Naive thymus-derived CD8-positive, alpha-beta T cell (primary cell): ENCODE measurements at places on chromosomes 2 and 18. TPM values are rescaled to one million over a fixed set of nuclear protein-coding genes. Genes with fewer than 3 reads are reported as not detected.

DNA sequence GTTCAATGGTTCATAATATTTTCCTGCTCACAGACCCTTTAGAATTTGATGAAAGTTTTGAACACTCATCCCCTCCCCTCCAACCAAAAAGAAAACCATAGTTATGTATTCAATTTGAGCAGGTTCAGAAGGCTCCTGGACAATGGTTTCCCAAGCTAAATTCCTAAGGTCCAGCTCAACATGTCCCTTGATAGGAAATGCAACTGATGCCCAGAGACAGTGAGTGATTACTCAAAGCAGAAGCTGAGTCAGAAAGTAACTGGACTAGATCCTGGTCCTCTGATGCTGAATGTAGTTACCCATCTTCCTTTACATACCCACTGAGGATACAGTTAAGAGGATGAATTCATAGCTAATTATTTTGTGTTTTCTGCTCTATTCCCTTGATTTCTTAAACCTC, 218.9 kb upstream of the NCKAP5 start:
- H3K27me3 ChIP-seq, result peaks cover 10% of the 10 kb centered on the region
- H3K27ac ChIP-seq, result no peak overlapping the region
- H3K4me3 ChIP-seq, result no peak overlapping the region
- DNase-seq, result no peak
- no peaks in the 10 kb centered on the region for H3K36me3 ChIP-seq

The TMEM169 gene
- 4.1 TPM for total RNA-seq

DNA sequence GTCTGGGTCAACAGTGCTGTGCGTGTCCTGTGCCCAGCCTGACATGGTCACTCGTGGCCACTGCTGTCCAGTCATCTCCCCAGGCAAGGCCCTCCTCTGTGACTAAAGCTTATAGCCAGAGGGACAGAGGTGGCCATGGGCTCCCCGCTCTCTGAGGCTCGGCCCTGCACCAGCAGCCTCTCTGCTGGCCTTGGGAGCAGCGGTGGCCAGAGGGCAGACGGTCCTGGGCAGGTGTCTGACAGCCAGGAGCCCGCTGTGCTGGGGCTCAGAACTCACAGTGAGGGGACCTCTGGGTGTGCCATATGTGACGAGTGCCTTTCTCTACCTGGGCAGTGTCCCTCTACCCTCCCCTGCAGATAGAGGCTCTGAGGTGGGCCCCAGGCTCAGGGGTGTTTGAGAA, 98.7 kb downstream of the FAM210A start:
- H3K27ac ChIP-seq, result no peak overlapping the region
- peaks cover 16% of the 10 kb centered on the region for H3K4me1 ChIP-seq
- H3K4me3 ChIP-seq, result no peak overlapping the region
- no peaks in the 10 kb centered on the region for H3K36me3 ChIP-seq

DNA sequence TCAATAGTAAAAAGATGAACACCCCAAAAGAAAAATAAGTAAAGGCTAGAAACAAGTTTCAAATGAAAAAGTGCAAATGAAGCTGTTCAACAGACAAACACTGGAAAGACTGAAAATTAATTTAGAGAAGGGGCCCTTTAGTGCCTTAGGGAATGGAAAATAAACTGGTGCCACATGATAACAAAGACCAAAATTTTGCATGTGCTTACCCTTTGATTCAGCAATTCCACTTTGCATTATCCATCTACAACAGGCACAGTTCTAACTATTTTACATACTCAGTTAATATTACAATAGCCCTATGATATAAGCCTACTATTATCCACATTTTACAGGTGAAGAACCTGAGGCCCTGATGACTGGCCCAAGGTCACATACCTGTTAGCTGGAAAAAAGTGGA, 183.9 kb downstream of the NBAS start:
- H3K36me3 ChIP-seq, result peaks cover 62% of the 10 kb centered on the region
- H3K27me3 ChIP-seq, result no peaks in the 10 kb centered on the region

DNA sequence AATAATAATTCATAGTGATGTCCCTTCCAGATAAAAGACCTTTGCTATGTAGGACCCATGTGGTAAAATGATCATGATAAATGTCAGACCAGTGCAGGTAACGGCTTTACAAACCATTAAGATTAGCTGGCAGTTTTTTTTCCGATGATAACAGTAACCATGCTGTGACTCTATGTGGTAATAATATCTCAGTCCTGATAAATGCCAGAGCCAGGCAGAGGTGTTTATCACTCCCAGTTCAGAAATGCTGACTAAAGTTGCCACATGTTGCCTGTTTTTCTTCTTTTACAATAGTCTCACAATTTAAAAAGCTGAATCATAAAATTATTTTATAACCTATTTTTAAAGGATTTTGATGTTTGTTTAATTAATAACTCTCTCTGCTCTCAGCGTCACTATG, 565.1 kb downstream of the ARHGAP15 start:
- H3K4me1 ChIP-seq, result peaks cover 15% of the 10 kb centered on the region
- DNase-seq, result no peak
- no peaks in the 10 kb centered on the region for H3K27me3 ChIP-seq
- H3K36me3 ChIP-seq, result peaks cover 9% of the 10 kb centered on the region
- no peak overlapping the region for H3K4me3 ChIP-seq

- no peak overlapping the region for H3K4me3 ChIP-seq
- DNase-seq, result no peak
- H3K36me3 ChIP-seq, result no peaks in the 10 kb centered on the region
- H3K4me1 ChIP-seq, result no peaks in the 10 kb centered on the region
- H3K27ac ChIP-seq, result no peak overlapping the region
Observed at GRCh38 chr18:68454511-68455228, 260.2 kb downstream of the TMX3 start.

- no peak overlapping the region for H3K4me3 ChIP-seq
- H3K27me3 ChIP-seq, result no peaks in the 10 kb centered on the region
- DNase-seq, result no peak
- H3K36me3 ChIP-seq, result peaks cover 32% of the 10 kb centered on the region
- no peak overlapping the region for H3K27ac ChIP-seq
- H3K4me1 ChIP-seq, result no peaks in the 10 kb centered on the region
Observed at GRCh38 chr2:233464056-233464455, 102.5 kb downstream of the USP40 start.

DNA sequence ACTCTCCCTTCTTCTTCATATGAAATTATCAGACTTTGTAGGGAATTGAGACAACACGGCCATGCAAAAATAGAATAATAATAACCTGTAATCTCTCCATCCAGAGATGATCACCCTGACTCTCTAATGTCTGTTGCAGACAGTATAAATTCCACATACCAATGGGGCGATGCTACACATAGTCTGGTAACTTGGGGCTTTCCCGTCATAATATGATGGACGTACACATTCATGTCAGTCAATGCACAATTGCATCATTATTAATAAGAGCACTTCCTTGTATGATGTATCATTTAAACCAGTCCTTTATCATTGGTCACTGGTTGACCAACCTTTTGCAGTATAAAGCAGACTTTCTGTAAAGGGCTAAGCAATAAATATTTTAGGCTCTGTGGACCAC, 39.5 kb upstream of the SCLY start:
- peaks cover 8% of the 10 kb centered on the region for H3K4me1 ChIP-seq
- H3K27ac ChIP-seq, result no peak overlapping the region
- DNase-seq, result no peak
- no peaks in the 10 kb centered on the region for H3K27me3 ChIP-seq
- no peak overlapping the region for H3K4me3 ChIP-seq
- peaks cover 59% of the 10 kb centered on the region for H3K36me3 ChIP-seq
